Thoracic aorta (tissue), 2 donors: ENCODE measurements at places on chromosomes 12 and 14.

- H3K4me3 ChIP-seq = peak overlapping the region; percentile 55
- DNase-seq = no peak
- peaks cover 6% of the 10 kb centered on the region for H3K4me1 ChIP-seq
Measured at GRCh38 chr14:89564286-89564957, 147.4 kb upstream of the FOXN3 start.

DNA sequence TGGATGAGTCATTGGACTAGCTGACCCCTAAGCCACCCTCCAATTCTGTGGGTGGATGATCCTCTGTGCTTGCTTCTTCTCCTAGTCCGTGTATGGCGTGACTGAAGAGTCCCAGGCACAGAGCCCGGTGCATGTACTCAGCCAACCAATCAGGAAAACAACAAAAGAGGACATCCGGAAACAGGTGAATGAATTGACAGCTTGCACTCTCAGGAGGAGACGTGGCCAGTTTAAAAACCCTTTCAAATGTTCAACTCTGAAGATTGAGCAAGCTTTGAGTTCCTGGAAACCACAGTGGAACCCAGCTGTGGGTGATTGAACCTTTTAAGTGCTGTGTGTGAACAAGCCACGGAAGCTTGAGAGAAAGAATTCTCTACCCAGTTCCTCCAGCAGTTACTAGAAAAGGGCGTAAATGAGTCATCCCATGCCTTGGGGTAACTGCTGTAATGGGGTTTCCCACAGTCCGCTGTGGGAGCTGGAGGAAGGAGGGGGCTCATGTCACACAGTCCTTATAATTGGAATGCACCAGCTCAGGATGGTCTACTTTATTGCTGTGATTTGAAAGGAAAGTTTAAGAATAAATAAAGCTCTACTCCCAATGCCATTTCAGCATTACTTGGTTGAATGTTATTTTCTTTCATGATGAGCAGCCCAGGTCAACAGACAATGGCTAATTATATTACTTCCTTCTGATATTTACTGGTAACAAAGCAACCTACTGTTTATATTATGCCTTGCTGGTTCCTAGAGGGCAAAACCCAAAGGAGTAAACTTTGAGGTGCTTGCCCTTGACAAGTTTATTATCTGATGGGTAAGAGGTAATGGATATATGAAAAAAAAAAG lies 417.0 kb downstream of the DPF3 start:
- H3K36me3 ChIP-seq = no peaks in the 10 kb centered on the region
- no peak for DNase-seq
- H3K4me3 ChIP-seq = peak overlapping the region; percentile 5

DNA sequence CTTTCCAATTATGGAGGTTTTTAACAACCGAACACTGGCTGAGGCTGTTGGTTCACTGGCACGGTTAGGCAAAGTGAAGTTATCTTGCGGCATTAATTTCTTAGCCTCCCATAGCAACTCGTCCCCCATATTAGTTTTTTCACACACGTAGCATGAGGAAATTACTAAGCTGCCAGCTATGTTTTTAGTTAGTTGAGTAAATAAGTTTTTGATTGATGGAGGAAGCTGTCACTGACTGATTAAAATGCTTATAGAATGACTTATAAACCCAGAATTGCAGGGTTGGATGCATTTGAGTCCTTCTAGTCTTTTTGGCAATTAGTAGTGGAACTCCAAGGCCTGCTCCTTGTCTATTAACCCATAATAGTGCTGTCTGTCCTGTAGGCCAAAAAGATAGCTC lies 97.1 kb downstream of the ALG10 start:
- H3K4me1 ChIP-seq = no peaks in the 10 kb centered on the region
- H3K36me3 ChIP-seq = no peaks in the 10 kb centered on the region
- DNase-seq = no peak
- no peaks in the 10 kb centered on the region for H3K27me3 ChIP-seq
- H3K4me3 ChIP-seq = no peak overlapping the region

GRCh38 chr12:130444986-130445385 lies 107.3 kb downstream of the PIWIL1 start:
- H3K36me3 ChIP-seq = no peaks in the 10 kb centered on the region
- no peaks in the 10 kb centered on the region for H3K4me1 ChIP-seq
- no peaks in the 10 kb centered on the region for H3K27me3 ChIP-seq
- H3K4me3 ChIP-seq = no peak overlapping the region
- no peak overlapping the region for H3K27ac ChIP-seq
